Tibial nerve (tissue), 4 donors: ENCODE measurements at places on chromosomes 3 and 15. TPM values are rescaled to one million over a fixed set of nuclear protein-coding genes. Genes with fewer than 3 reads are reported as not detected.

The LRRC31 gene
- not detected for total RNA-seq

DNA sequence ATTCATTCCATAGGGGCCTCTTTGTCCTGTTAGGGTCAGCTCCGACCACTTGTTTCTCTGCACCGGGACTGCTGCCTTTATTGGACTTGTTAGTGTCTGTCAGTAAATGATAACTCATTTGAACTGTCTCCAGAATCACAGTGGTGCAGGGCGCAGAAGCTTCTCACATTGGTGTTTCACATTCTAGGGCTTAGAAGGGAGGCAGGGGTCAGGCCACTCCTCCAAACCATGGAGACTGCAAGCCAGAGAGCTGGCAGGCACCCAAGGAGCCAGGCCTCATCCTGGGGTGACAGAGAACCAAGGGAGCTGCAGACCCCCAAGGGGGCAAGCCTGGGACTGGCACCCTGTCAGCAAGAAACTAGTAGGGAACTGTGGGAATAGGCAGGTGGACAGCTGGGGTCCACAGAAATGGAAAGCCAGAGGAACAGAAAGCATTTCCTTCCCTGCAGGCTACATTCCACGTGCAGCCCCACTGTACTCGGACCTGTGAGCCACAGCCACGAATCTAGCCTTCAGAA is 49.1 kb downstream of the CCNL1 start:
- no peak for DNase-seq

GRCh38 chr3:45010811-45011333 is 15.2 kb upstream of the CLEC3B start:
- DNase-seq: no peak

- DNase-seq: no peak
Observed at GRCh38 chr3:196388956-196389355, 43.3 kb downstream of the UBXN7 start.

DNA sequence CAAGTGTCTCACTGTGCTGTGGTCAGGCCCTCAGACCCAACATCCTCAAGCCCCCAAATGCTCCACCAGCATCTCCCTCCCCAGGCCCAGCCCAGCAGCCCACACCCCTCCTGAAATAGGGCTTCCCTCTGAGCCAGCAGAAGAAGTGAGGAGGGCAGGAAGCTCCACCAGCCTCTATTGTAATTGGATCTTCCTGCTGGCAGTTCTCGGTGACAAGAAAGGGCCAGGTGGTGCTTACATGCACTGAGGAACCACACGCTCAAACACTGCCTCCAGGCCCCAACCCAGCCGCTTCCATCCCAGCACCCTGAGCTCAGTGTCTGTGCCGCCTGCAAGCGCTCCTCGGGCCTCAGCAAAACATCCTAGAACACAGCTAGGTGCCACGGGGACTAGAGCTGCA is 96.7 kb downstream of the ATP10A start:
- DNase-seq: no peak

- DNase-seq: no peak
Observed at GRCh38 chr3:57864853-57865252, 108.7 kb downstream of the SLMAP start.

The CD200 gene
- 4.5 TPM for total RNA-seq

GRCh38 chr3:68988740-68989139 is 24.7 kb downstream of the EOGT start:
- no peak for DNase-seq

GRCh38 chr15:100193277-100193860 is 148.4 kb downstream of the ADAMTS17 start:
- DNase-seq: no peak

The AHSG gene
- total RNA-seq: not detected

GRCh38 chr3:31614162-31614921 is 81.6 kb downstream of the STT3B start:
- DNase-seq: no peak

DNA sequence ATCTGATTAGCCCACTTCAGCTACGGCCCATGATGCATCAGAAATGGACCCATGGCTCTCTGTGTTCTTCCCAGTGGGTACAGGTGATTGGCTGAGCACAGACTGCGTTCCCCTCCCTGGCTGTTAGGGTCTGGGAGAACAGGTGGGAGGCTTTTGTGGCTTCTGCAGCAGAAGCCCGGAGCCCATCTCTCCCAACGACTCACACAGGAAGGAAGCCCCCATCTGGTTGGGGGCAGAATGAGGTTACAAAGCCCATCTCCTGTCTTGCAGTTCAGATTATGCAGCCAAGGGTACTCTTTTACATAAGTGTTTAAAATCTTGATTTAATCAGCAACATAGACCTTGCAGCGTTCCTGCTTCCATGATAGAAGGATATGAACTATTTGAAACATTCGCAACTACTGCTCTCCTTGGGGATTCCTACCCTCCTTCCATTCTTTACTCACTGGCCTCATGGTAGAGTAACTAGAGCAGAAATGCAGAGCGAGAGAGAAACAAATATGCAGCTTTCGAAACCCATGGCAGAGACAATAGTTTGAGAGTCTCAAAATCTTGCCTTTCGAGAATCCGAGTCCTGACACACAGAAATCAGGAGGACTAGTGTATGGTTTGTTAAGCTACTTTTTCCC is 291.3 kb downstream of the TLE3 start:
- DNase-seq: no peak
